ENCODE measurements at places on chromosomes 13 and 19.
A peak's percentile ranks its signal among the peaks of the same experiment; 100 is the strongest.

DNA sequence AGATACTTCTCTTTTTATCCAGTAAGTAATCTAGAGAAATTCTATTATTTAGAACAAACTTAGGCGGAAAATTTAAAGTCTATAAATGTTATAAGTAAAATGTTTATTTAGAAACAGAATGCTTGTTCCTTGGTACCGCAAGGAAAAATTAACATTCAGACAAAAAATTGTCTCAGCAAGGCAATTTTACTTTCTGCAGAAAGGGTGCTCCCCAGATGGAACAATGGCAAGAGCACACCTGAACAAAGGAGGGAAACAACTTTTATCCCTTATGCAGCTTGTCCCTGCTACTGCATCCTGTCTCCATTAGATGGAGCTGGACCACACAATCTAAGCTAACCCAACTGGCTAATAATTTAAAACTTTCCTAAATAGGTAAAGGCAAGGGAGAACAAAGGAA lies 6.5 kb upstream of the ZNF708 start:
- DNase-seq = no peak

- no peak for DNase-seq
Observed at GRCh38 chr13:30026093-30026492, 175.7 kb upstream of the UBL3 start.

DNA sequence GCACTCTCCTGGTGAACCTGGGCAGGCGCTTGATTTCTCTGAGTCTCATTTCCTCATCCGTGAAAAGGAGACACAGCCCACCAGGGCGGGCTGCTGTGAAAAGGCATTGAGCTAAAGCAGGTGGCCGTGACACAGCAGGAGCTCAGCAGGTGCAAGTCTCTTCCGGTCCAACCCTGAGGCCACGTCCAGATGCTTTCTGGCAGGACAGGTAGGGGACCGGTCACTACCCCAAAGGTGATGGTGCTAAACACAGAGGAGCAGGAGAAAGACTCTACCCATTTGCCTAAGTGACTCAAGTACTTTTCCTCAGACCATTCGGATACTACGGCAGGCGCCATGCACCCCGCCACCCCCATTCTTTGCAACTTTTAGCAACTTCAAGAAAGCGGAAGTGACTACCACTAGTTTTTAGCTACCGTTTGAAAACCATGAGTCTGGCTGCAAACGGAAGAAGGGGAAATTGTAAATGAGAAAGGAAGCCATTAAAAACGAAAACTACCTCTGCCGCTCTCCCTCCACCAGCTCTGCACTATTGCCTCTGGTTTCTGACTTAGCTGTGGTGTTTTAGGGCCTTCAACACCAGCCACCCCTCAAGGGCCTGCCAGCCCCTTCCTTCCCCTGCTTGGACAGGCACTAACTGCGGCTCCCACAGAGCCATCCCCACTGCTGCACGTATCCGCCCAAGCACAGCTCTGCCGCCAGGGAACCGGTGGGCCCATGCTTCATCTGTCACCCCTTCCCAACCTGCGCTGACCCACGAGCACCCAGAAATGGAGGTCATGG lies 4.8 kb downstream of the PPP6R1 start:
- DNase-seq = peak; percentile 79

DNA sequence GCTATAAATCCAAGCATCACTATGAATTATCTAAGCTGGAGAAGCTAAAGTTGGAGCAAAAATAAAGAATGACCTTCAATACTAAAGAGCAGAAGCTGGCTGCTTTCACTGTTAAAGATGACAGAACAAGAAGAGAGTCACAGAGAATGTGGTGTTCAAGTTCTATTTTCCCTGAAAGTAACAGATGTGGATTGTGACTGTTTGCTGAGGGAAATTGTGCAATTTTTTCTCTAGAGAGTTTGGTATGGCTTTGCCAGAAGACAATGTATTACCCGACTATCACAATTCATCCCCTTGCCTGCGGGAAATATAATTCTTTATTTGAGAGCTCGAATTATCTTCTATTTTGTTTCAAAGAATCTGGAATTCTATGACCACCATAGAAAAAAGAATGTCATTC lies 83.1 kb downstream of the TNFSF13B start:
- DNase-seq = no peak

DNA sequence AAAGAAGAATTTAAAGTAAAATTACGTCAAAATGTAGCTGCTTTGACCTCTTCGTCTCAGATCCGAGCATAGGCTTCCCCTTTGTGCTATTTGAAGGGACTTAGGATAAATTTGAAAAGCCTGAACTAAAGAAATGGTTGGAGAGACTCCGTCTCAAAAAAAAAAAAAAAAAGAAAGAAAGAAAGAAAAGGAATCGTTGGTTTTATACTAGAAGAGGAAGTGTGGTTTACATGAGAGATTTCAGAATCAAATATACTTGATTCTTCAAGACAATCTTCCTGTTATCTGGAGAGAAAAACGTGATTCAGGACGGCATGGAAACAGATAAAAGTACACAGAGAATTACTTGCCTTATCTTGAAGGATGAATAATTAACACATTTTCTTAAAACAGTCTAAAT lies 474 bp upstream of the ZNF780B start:
- no peak for DNase-seq

DNA sequence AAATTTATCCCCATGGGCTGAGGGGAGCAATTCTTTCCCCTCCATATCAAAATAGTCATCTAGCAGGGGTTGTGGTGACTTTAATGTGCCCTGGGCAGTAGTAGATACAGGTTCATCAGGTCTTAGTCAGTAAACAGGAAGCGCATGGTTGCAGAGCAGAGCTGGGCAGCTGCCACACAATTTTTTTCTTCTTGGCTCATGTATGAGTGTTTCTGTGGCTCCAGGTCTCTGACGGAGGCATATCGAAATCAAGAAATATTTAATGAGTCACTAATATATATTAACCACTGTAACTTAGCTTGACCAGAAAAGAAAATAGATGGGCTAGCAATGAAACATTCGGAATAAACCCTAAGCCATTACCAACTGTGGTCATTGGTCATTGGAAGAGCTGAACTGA lies 68.4 kb upstream of the UBL3 start:
- DNase-seq = no peak

GRCh38 chr13:76758257-76758656 lies 127.9 kb downstream of the KCTD12 start:
- DNase-seq = no peak

DNA sequence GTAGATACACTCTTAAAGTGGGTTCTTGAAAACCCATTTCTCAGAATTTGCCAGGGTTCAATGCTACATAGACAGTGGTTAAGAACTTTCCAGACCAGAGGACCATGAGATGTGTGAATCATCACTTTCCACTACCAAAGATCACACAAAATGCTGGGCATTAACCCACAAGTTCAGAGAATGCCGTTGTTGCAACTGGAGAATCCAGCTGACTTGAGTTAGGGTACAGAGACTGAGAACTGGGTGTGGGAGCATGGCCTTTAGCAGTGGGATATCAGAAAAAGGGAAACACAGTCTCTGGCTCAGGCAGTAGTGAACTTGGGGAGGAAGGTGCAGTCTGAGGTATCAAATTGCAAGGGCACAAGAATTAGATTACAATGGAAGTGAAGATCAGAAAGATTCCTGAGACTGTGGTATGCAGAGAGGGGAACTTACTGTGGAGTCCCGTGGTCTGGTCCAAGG lies 51.5 kb upstream of the WDFY2 start:
- DNase-seq = peak; percentile 39

GRCh38 chr19:30006207-30006606 lies 64.2 kb downstream of the URI1 start:
- peak; percentile 42 for DNase-seq

DNA sequence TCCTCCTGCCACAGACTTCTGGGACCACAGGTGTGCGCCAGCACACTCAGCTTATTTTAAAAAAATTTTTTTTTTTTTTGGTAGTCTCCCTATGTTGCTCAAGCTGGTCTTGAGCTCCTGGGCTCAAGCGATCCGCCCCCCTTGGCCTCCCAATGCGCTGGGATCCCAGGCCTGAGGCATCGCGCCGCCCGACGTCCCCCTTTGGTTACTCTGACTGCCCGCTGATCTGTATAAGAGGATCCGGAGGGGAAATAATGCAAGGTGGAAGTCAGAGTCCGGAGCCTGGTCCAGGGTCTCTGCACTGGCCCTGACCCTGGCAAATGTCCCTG lies 486 bp upstream of the ZNF805 start:
- no peak for DNase-seq

DNA sequence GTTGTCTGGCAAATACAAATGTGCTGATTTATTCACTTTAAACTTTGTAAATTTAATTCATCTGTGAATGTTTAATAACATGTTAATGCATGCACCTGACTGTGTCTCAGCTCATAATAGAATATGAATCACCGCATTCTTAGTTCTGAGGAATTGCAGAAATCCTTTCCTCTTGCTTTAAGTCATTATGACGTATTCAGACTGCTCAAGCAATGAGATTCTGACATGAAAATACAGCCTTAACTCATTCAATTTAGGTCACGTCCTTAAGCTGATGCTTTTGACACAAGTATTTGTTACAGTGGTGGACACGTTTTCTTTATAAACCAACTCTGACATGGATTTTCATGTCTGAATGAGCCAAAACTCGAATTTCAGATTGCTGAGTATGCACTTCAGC lies 541.0 kb upstream of the KLF12 start:
- DNase-seq = no peak

DNA sequence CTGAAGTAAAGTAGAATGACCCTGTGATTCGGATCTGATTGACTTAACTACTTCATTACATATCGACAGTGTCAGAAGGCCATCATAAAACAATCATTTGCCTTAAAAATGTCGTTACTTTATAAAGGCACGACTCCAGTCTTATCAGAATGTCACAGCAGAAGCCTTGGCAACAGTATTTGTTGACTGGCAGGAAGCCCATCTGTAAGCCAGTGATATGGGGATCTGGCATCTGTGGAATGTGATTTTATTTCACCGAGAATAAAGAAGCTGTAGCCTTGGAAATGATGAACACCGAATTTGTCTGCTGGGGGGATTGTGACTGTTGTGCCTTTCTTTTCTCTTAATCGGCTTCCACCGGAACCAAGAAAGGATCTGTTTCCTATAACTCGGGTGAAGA lies 362.5 kb downstream of the TDRD3 start:
- DNase-seq = no peak

- DNase-seq = no peak
Observed at GRCh38 chr19:34282611-34283519, 28.5 kb downstream of the GARRE1 start.
